ENCODE measurements at places on chromosomes 2 and 18. TPM values are rescaled to one million over a fixed set of nuclear protein-coding genes. Genes with fewer than 3 reads are reported as not detected.

DNA sequence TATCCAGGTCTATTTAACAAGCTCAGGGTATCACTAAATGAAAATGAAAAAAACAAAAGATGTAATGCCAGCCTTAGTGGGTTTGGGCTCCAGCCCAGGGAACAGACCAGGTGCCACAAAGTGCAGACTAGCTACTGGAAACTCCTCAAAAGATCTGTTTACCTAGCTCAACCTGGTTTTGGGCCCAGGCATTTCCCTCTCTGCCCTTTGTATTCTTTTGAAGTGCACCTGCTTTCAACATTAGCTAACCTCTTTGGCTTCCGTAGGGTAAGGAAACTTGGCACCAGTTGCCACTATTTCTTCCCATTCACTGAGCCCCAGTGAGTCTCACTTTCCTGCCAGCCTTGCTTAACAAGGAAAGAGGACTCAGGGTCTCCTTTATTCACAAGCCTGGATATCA lies 123.6 kb upstream of the CDCA7 start:
- H3K36me3 ChIP-seq: no peaks in the 10 kb centered on the region
- H3K27ac ChIP-seq: no peak overlapping the region
- H3K4me1 ChIP-seq: peaks cover 4% of the 10 kb centered on the region
- no peak overlapping the region for H3K4me3 ChIP-seq

DNA sequence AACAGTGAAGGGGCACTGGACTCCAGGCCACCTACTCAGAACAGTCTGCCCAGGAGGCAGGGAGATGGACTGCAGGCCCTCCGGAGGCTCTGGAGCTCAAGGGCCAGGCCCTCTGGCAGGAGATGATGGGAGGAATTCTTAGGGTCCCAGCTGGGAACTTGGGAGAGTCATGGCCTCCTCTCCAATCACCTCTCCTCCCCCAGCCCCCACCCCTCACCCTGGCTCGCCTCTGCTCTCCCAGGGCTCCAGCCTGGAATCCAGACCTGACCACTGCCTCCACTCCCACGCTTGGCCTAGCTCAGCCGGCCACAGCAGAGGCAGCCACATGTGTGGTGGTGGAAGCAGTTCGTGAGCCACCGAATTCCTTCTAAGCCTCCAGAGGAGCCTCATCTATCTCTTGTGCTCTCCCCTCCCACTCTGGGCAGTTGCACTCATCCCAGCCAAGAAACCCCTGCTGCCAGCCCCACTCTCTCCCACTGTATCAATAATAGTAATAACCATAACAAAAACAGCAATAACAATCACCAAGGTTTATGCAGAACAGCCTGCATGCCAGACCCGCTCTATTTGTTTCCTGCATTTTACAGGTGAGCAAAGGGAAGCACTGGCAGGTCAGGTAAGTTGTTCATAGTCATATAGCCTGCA lies 67.4 kb downstream of the TNS1 start:
- DNase-seq: no peak
- peaks cover 4% of the 10 kb centered on the region for H3K27me3 ChIP-seq
- no peak overlapping the region for H3K4me3 ChIP-seq
- no peak overlapping the region for H3K27ac ChIP-seq

GRCh38 chr2:234977228-234977679 lies 25.4 kb downstream of the SH3BP4 start:
- no peak for DNase-seq
- H3K36me3 ChIP-seq: no peaks in the 10 kb centered on the region
- no peaks in the 10 kb centered on the region for H3K4me1 ChIP-seq
- H3K27ac ChIP-seq: no peak overlapping the region

Gene MOCOS
- 0.18 TPM for total RNA-seq

Gene STK11IP
- total RNA-seq: 27.5 TPM

Gene CNTNAP5
- total RNA-seq: not detected
